NCI-H1694 treated with DMSO at 0.1 percent for 48 hours (cell line): ENCODE measurements at places on chromosomes 2 and 18.

DNA sequence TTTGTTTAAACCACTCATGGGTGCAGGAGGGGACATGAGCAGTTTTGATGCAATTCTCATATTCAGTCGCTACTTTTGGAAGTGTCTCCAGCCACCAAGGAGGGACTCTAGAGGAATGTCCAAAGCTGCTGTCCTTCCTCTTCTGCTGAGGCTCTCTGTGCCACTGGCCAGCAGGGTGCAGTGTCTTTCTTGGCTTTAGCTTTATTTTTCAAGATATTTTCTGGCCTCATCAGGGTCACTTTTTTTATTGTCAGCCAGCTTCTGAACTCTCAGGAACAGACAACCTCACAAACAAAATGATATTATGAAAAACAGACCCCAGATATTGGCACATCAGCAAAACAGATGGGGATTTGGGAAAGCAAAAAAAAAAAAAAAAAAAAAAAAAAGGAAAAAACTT is 289.3 kb upstream of the ZSWIM2 start:
- DNase-seq, result no peak

- peak; percentile 24 for DNase-seq
These were observed 43.5 kb downstream of the CYP27C1 start for GRCh38 chr2:127176371-127177311.

GRCh38 chr2:70771446-70771845 is 3.4 kb upstream of the ADD2 start:
- DNase-seq, result no peak

GRCh38 chr2:72576459-72576858 is 249.4 kb downstream of the EXOC6B start:
- no peak for DNase-seq

- no peak for DNase-seq
These were observed 3.0 kb downstream of the ZNF516 start for GRCh38 chr18:76491776-76492668.

DNA sequence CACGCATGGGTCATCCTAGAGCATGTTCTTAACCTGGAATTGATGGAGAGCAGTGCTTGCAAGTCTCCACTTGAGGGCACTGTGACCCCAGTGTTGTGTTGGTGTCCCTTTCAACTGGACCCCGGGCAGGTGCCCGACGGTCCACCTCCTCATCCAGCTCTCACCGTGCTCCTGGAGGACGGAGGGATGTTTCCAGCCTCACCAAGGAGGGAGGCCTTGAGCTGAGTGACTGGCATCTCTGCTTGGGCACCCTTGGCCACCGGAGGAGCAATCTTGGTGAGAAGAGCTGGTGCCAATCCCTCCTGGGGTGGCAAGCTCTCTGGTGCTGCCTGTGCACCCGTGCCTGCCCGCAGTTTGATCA is 45.4 kb upstream of the ASB18 start:
- peak; percentile 9 for DNase-seq

DNA sequence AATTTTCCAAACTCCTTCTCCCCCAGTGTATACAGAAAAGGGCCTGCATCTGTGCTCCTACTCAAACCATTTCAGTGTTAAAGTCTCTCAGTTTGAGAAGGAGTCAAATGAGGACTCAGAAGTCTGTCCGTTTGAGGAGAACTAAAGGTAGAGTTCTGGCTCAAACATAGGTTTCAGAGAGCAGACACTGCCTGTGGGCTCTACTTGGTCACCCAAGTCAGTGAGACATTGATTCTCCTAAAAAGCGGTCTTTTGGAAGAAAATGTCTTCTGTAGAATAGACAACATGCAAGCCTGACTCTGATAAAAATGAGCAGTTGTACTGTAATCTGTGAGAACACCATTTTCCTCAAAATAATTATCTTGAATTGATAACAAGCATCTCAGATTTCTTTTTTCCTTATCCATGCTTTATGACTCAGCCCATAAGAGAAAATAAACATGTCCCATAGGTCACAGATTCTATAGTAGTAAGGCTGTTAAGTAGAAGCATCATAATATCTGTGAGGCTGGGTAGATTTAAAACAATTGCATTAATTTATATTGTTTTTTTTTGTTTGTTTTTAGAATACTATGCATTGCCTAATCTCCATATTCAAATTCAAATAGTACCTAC is 82.8 kb downstream of the ASXL3 start:
- DNase-seq, result no peak
